ENCODE measurements at places on chromosomes 3 and 15. TPM values are rescaled to one million over a fixed set of nuclear protein-coding genes. Genes with fewer than 3 reads are reported as not detected.

CILP gene
- 7.3 TPM for total RNA-seq

STXBP5L gene
- not detected for total RNA-seq

CPLX3 gene
- 1.2 TPM for total RNA-seq

FMN1 gene
- total RNA-seq: 4.5 TPM

IL5RA gene
- not detected for total RNA-seq

SLC28A1 gene
- 0.91 TPM for total RNA-seq

CX3CR1 gene
- total RNA-seq: 0.82 TPM

MAGI1 gene
- 36.6 TPM for total RNA-seq

GCHFR gene
- total RNA-seq: 7.1 TPM

VWA5B2 gene
- total RNA-seq: not detected

PLCH1 gene
- total RNA-seq: 0.85 TPM

NR1D2 gene
- 43.5 TPM for total RNA-seq

ACTRT3 gene
- total RNA-seq: 0.55 TPM

- peak; percentile 84 for DNase-seq
Measured at GRCh38 chr3:49132437-49133225, at the start of gene LAMB2. Gene LAMB2, minus strand, starts transcription at chr3:49133050. Its CDS starts 183 bp downstream, at chr3:49132867.

DNA sequence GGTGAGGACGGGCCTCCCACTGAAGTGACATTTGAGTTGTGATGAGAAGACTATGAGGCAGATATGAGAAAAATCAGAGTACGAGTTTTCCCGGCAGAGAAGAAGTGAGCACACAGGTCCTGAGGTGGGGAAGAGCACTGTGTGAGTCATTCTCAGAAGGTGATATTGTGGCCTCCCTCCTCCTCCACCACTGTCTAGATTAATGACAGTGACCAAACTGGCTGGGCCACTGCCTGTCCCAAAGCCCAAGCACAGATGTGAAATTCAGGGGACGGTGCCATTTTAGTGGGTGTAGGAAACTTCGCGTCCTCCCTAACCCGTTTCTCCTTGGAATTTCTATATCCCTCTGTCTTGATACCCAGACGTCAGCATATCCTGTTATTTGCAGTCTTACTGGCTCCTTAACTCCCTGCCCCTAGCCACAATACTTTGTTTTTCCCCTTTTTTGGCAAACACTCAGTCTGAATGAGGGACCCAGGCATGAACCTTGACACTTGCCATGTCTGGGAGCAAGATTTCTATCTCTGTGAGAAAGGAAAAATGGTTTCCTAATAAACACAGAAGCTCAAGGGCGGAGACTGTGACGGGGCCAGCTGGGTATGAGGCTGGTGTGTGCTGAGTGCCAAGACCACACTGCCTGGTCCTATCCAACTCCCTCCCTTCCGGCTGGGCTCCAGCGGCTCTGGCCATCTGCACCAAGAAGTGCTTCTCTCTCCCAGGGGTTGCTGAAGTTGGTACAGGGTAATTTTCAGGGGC is 15.2 kb downstream of the PRICKLE2 start:
- DNase-seq: peak; percentile 71

GRCh38 chr3:65861718-65862117 is 177.0 kb downstream of the MAGI1 start:
- DNase-seq: no peak

DNA sequence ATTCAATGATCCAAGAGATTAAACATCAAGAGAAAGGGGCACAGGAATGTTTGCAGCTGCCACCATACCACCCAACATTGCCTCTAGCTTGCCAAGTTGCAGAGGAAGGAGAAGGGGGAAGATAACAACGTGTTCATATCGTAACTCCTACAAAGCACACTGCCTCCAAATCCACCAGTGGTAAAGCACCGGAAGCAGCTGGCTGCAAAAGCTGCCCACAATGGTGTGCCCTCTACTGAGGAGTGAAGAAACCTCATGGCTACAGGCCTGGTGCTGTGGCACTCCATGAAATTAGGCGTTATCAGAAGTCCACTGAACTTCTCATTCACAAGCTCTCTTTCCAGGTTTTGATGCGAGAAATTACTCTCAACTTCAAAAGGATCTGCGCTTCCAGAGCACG is 263.9 kb upstream of the STT3B start:
- no peak for DNase-seq

- no peak for DNase-seq
Measured at GRCh38 chr3:47261301-47261700, 21.3 kb downstream of the KIF9 start.

- no peak for DNase-seq
Measured at GRCh38 chr3:88195951-88196434, 46.2 kb downstream of the C3orf38 start.

GRCh38 chr3:66279168-66279567 is 58.4 kb downstream of the SLC25A26 start:
- DNase-seq: no peak

GRCh38 chr3:97863031-97863430 is 41.2 kb downstream of the CRYBG3 start:
- no peak for DNase-seq

DNA sequence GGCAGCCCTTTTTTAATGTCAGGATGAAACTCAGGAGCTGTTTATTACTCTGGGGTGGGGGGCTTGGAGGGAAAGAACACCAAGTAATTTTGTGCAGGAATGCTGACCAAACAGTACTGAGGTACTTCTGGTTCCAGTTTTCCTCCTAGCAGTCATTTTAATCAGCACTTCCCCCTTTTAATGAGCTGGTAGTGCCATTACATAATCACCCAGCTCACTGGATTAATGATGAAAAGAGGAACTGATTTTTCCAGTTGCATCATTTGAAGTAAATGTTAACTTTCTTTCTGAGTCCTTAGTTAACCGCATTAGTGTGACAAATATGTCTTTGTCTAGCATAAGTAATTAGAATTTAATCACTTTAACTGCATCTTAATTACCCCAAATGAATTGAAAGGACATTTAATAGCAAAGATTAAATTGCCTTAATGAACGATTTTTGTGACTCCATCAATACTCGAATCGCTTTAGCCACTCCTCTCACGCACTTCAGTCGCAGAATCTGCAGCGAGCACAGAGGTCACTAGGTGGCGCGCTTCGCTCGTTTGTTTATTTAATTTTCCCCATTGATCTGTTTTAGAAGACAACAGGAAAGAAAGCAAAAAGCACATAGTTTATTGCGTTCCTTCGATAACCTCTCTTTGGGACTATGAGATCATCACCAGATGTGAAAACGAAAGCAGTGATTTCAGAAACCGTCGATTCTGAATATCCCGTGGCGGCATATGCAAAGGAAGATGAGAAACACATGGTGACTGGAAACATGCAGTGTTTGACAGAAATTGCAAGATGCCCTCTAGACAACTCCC is 9.8 kb downstream of the ONECUT1 start:
- peak; percentile 55 for DNase-seq

- no peak for DNase-seq
Measured at GRCh38 chr3:66416556-66417304, 84.1 kb downstream of the LRIG1 start.

- no peak for DNase-seq
Measured at GRCh38 chr3:119316313-119316670, 22.1 kb downstream of the ARHGAP31 start.

GRCh38 chr3:67712259-67712658 is 57.8 kb upstream of the SUCLG2 start:
- DNase-seq: no peak

GRCh38 chr3:21839176-21839575 is 88.2 kb upstream of the ZNF385D start:
- DNase-seq: no peak

GRCh38 chr3:178189854-178190253 is 346.4 kb upstream of the KCNMB2 start:
- no peak for DNase-seq

DNA sequence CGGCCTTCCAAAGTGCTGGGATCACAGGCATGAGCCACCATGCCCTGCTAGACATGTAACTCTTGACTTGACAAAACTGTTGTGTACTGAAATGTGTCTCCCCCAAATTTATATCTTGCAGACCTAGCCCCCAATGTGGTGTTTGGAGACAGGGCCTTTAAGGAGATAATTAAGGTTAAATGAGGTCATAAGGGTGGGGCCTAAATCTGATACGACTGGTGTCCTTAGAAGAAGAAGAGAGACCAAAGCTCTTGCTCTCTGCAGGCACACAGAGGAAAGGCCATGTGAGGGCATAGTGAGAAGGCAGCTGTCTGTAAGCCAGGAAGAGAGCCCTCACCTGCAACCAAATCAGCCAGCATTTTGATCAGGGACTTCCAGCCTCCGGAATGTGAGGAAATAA is 361.3 kb downstream of the SV2B start:
- DNase-seq: no peak

GRCh38 chr3:42096796-42097565 is 5.8 kb downstream of the TRAK1 start:
- no peak for DNase-seq

DNA sequence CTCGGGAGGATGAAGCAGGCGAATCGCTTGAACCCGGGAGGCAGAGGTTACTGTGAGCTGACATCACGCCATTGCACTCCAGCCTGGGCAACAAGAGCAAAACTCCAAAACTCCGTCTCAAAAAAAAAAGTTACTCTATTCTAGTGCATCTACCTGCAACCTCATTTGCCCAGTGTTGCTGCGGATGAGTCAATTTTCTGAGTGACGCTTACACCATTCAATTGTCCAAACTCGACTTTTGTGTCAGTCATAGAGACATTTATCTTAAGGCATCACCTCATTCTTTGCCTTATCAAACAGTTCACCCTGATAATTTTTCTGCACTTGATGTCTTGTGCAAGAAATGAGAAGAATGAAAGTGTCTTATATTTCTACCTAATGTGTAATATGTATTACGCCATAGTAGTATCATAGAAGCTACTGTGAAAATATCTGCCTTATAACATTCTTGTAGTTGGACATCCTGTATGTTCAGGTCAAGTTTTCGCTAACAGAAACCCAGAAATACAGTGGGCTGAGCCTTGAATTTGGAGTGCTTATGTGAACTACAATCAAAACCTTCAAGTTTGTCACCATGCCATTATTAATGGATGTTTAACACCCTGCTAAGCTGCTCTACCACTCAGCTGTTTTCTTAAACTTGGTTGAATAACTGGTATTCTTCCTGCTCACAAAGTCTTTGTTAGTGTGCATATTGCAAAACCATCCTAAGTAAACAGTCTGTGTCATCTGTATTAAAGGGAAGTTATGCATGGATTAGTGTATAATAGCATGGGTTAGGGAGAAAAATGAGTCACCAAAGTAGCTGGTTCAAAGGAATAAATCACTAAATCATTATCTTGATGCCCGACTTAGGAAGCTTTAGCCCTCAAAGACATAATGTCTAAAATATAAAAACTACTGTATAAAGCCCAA is 531.0 kb upstream of the NR2F2 start:
- DNase-seq: no peak

GRCh38 chr3:77446761-77447160 is 406.9 kb downstream of the ROBO2 start:
- DNase-seq: no peak

GRCh38 chr3:197335428-197336132 is 37.2 kb upstream of the DLG1 start:
- no peak for DNase-seq

- DNase-seq: no peak
Measured at GRCh38 chr15:66025015-66025452, 155.7 kb downstream of the RAB11A start.

DNA sequence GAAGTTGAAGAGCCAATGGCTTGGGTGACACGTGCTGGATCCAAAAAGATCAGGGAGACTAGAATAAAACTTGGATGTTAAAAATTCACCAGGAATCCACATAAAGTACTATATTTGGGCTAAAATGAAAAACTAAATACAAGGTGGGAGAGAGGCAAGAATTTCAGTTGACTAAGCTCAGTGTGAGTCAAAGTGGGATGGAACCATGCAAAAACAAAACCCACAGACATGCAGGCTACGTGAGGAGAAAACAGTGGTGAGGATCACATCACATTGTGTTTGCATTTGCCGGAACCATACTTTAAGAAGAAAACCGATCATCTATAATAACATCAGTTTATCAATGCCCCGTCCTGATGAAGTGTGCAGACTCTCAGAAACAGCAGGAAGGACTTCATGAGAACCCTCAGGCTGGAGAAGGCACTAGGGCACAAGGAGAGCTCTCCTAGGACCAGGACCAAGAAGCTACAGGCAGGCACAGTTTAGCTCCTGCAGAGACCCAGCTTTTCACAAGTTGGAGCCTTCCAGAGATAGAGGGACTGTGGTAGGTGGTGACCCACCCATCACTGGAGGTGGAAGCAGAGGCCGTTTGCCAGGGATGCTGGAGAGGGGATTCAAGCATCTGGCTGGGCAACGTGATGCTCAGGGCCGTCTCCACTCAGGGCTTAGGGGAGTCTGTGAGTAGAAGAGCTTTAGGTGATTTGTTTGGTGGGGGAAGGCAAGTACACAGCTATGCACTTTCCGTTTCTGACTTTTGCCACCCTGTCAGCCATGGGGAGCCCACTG is 29.0 kb upstream of the NR2E3 start:
- DNase-seq: no peak

DNA sequence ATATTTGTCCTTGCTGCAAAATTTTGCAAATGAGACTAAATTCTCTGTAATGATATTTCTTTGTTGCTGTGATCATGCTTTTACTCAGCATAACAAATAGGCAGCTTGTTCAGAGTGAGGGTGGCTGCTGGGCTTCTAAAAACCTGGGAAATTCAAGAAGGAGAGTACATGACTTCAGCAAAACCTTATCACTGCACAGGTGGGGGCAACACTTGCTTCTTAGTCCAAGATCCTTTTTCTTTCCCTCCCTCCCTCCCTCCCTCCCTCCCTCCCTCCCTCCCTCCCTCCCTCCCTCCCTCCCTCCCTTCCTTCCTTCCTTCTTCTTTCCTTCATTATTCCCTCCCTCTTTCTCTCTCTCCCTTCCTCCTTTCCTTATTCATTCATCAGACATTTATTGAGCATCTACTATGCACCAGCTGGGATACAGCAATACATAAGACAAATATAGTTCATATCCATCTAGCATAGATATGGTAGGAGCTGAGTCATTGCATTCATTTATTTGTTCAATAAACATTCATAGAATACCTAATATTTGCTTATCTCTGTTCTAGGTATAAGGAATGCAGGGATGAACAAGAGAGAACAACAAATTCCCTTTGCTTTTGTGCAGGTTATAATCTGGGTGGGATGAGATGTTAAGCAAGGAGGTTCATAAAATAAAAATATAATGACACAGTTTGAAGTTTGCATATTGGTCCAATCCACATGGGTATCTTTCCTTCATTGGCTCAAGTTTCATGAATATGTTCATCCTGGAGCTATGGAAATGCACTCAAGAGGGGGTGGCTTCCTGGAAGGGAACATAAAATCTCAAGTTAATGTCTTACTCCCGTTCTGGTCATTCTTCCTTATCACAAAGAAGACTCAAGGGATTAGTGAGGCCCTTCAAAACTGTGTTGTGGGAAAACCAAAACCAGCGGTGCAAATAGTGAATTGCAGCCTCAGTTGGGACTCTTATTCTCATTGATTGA is 210.7 kb downstream of the PDCD6IP start:
- no peak for DNase-seq
